ENCODE measurements at places on chromosomes 6 and 20. TPM values are rescaled to one million over a fixed set of nuclear protein-coding genes. Genes with fewer than 3 reads are reported as not detected.

DNA sequence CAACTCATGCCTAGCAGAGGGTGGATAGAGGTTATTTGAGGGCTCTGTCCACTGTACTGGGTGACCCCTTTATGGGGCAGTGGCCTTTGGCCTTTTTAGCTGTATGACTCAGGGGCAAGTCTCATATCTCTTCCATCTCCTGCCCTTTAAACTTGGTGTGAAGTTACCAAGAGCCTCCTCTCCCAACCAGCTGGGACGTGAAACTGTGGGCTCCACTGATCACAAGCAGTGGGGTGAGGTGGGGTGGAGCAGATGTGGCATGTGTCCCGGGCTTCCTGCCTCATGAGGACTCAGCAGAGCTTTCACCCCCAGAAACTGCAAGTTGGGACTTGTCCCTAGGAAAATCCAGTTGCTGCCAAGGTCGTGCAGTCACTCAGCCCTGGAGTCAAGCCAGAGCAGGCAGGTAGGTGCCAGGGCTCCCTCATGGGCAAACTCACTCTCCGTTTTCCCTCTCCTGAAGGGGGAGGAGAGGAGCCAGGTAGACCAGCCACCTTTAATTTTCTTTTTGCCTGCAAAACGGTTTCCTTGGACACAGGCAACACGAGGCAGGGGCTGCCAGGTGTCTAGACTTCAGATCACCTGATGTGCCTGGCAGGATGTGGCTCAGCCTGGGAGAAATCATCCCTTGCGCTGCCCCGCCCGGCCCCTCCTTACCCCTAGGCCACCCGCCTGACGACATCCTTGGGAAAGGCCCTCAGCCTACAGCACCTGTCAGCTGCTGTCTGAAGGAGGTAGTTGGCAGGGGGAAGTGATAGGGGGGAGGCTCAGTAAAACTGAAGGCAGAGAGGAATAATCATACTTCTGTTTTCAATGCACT is 4.0 kb downstream of the CDKN1A start:
- H3K4me3 ChIP-seq = peak overlapping the region; percentile 53
- peaks cover 27% of the 10 kb centered on the region for H3K4me1 ChIP-seq
- DNase-seq = peak; percentile 47
- peaks cover 66% of the 10 kb centered on the region for H3K36me3 ChIP-seq
- peak overlapping the region; percentile 52 for H3K27ac ChIP-seq
- no peaks in the 10 kb centered on the region for H3K27me3 ChIP-seq

Gene SS18L1
- 12.7 TPM for total RNA-seq

- H3K27me3 ChIP-seq = peaks cover 17% of the 10 kb centered on the region
- no peak overlapping the region for H3K27ac ChIP-seq
- H3K4me3 ChIP-seq = no peak overlapping the region
- H3K36me3 ChIP-seq = no peaks in the 10 kb centered on the region
- DNase-seq = no peak
- H3K4me1 ChIP-seq = no peaks in the 10 kb centered on the region
Observed at GRCh38 chr6:34469499-34469898, 3.6 kb downstream of the PACSIN1 start.

DNA sequence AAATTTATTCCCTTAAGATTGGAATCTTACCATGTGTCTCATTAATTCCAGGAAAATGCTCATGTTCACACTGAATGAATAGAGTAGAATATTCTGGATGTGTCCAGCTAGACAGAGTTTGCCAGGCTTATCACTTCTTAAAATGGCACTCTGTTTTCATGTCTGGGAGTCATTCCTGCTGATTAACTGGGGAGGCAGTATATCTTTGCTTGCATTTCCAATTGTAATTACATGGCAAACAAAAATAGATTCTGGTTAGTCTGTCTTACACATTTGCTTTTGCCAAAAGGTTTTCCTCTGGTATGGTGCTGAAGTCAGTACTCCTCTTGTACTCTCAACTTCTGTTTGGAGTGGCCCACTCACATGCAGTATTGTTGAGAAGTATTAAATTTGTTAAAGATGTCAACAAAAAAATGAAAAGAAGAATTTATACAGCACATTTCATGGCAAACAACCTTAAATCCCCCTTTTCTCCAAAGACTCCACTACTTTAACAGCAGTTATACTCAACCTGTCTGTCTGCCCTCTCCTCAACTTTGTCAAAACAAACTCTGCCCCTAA is 70.2 kb downstream of the TENT5A start:
- H3K4me1 ChIP-seq = no peaks in the 10 kb centered on the region
- H3K27me3 ChIP-seq = no peaks in the 10 kb centered on the region
- H3K27ac ChIP-seq = no peak overlapping the region
- no peak overlapping the region for H3K4me3 ChIP-seq
- DNase-seq = no peak

Gene TFAP2B
- total RNA-seq = not detected

GRCh38 chr20:38889792-38890496 is 36.3 kb upstream of the FAM83D start:
- no peak overlapping the region for H3K27ac ChIP-seq
- H3K4me3 ChIP-seq = no peak overlapping the region
- DNase-seq = no peak
- peaks cover 17% of the 10 kb centered on the region for H3K27me3 ChIP-seq
- no peaks in the 10 kb centered on the region for H3K4me1 ChIP-seq
